NCI-H82 (cell line): ENCODE measurements at places on chromosomes 1 and 21.

DNA sequence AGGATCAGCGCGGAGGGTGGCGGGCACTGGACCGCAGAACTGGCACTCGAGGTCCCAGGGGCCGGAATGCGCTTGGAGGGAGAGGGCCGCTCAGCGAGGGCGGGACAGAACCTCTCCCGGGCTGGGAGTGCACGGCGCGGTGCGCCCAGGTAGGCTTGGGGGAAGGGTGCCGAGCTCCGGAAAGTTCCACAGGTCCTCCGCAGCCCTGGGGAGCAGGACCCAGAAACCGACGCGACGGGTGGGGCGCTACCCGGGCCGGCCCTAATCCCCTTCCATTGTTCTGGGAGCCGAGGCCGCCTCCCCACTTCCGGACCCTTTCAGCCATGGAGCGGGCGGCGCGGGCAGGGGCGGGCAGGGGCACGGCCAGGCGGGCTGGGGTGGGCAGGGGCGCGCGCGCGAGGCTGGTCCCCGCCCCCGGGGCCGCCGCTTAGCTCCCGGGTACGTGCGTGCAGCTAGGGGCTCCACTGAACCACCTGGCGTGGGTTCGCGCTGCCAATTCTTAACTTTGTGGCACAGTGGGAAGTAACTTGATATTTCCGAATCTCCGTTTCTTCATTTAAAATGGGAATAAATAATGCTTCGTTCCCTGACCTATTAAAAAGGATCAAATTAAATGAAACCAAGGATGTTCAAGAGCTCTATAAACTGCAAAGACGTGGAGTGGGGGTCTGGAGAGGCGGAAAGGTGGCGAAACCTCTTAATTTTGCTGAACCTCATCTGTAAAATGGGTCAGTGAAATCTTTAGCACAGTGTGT is 20.7 kb downstream of the LGR6 start:
- DNase-seq, result no peak

DNA sequence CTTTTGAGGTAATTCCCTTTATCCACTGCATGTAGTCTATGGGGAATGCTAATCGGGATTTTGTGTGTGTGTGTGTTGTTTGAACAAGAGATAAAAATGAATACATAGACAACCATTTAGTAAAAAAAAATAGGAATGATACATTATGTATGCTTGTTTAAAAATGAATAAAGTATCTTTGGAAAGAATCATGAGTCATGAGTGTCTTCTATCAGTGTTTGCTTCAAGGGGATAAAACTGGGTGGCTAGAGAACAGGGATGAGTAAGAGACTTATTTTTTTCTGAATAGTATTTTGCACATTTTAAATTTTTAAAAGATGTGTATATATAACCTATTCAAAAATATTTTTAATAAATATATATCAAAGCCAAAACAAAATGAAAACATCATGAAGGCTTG is 839.4 kb upstream of the ADGRL4 start:
- no peak for DNase-seq

GRCh38 chr21:21076491-21076890 is 78.3 kb downstream of the NCAM2 start:
- no peak for DNase-seq

GRCh38 chr1:52239708-52240001 is 97.8 kb downstream of the ZFYVE9 start:
- no peak for DNase-seq

GRCh38 chr1:9321480-9321849 is 28.8 kb downstream of the SPSB1 start:
- DNase-seq, result no peak

- peak; percentile 60 for DNase-seq
Observed at GRCh38 chr1:163820226-163820625, 498.5 kb downstream of the NUF2 start.

DNA sequence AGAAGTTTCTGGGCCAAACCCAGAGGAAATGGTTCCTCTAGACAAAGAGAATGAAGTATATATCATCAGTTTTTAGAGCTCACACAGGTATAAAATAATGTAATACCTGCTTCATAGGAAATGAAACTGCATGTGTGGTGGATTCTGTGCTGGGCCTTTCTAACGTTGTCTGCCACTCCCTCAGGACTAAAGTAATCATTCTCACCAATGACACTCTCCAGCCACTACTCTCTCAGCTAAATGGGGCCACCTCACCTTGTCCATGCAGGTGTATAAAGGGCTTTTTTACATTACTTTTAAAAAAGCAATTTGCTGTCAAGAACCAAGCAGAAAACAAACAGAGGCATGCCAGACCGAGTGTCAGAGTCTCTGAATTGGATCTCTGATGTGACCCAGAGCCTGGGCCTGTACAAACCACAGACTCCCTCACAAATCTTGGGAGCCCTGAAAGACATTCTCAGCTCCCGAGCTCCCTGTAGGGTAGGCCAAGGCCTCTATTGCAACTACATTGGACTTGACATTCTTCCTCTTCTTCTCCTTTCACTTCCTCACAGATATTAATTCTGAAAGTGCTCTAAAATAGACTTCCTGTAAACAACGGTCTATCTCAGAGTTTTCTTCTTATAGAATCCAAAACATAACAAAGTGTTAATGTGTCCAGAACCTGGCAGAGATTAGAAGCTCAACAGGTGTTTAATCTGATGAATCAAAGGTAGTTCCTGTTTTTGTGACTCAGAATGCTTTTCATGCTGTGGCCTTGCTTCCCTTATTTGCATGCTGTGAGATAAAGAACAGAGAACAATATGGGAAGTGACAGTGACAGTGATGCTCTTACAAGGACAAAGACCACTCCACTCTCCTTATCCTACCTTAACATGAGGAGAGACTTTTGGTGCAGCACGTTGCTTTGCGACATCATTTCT is 8.6 kb downstream of the AIM2 start:
- no peak for DNase-seq

DNA sequence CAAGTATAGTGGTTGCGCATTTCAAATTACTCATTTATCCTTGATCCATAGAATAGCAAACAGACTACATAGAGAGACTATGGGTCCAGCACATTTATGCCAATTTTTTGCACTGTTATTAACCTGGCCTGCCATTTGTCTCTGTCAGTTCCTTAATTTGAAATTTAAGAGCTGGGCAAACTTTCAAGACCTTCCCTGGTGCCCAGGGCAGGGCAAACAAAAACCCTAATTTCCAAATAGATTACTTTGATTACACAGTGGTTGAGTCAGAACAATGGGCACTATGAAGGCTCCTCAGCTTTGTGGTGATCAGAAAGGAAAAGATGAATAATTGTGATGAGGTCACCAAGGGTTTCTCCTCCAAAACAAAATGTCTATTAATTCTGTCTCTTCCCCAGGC is 80.6 kb downstream of the TNFSF18 start:
- no peak for DNase-seq
